Activated CD8-positive, alpha-beta memory T cell treated with anti-CD3 and anti-CD28 coated beads for 1 hour (primary cell): ENCODE measurements at places on chromosomes 11 and 22.

- DNase-seq = no peak
These were observed 80.2 kb downstream of the DSCAML1 start for GRCh38 chr11:117716521-117717440.

DNA sequence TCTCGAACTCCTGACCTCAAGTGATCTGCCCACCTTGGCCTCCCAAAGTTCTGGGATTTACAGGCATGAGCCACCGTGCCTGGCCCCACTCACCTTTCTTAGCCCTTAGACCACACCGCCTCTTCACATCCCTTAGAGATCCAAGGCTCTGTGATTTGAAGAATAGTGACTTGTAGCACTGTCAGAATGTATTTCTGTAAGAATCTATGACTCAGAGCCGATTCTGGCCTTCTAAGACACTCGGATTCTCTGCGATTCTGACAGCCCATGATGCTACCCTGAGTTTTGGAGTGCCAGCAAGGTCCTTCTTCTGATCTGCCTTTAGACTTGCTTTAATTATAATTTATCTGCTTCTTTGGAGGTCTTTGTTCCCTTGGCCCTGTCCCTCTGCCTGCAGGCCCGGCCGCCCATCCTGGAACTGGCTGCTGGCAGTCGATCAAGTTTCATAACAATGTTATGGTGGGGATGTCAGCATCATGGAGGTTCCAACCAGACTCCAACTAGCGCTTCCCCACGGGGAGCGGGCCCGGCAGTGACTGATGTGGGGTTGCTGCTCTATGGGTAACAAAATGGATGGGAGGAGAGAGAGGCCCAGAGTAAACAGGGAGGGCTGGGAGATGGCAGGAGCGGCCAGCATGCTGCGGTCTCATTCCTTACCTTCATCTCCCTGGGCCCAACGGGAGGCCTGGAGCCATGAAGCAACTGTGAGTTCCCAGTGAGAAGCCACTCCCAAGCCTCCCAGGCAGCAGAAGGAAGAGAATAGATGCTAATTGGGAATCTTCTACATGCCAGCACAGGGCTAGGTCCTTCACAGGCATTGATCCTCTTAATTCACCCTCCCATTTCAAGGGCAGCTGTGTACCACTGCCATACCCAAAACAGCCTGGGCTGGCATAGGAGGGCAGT, 55.7 kb upstream of the RASD2 start:
- no peak for DNase-seq

DNA sequence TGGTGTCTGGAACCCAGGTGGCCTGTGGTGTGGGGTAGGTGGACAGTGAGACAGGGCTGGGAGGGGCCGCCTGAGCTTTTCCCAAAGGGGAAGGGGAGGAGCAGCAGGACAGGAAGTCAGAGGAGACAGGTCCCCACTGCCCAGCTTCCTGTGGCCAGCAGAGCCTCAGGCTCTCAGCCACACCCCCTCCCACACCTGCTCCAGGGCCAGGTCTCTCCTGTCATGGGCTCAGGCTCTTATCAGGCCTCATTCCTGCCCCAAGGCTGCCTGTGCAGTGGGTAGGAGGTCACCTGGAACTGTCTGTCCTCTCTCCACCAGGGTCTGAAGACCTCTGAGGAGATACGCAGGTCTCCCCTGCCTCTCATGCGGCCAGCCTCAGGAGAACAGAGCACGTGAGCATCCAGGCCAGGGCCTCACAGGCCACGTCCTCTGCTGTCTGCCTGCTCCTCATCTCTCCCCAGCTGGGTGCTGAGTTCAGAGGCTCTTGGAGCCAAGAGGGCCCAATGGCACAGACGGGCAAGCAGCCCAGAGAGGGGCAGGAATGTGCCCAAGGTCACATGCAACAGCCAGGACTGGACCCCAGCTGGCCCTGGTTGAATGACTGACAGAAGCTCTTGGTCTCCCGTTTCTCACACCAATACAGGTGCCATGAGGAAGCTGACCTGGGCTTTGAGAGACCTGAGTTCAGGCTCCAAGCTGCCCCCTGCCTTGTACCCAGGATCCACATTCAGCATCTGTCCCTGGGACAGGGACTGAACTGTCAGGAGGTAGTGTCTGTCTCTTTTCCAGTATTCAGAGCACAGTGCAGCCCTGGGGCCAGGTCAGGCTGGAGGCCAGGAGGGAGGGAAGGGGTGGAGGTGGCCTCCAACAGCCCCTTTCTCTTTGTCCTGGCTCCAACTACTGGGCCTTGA, 16.7 kb downstream of the STARD10 start:
- no peak for DNase-seq

DNA sequence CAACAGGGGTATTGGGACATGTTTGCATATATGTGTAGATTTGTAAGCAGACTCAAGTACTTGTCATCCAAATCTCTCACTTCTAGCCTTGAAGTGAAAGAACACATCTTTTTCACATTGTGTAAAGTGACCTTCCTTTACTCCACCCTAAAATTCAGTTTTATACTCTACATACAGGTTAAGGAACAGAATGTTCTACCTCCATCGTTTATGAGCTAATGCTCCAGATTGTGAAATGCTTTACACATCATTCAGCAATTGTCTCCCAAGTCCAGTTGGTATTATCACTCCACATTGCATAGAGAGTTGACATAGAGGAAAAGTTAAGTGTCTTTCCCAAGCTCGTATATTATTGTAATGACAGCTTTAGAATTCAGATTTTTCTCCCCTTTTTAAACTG, 46.1 kb upstream of the BLID start:
- no peak for DNase-seq

DNA sequence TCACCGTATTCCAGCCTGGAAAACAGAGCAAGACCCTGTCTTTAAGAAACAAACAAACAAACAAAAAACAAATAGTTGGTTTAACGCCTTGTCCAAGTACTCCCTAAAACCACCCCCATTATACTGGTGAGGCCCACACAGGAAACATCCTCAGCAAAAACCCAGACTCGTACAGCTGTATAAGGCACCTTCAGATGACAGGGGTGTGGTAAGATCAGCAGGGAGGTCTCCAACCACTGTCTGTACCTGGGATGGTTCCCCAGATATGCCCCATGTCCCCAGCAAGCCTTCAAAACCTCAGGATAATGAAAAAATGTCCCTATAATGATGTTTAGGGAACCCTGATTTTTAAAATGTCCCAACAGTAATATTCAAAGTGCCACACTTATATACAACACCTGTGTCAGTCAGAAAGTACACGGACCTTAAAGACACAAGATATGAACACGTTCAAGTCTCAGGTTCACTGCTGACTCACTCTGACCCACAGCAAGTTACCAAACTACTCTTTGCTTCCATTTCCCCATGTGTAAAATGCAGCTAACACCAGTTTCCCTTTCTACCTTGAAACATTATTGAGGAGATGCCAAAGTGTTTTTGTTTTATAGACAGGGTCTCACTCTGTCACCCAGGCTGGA, 9.3 kb downstream of the SF3A1 start:
- no peak for DNase-seq

DNA sequence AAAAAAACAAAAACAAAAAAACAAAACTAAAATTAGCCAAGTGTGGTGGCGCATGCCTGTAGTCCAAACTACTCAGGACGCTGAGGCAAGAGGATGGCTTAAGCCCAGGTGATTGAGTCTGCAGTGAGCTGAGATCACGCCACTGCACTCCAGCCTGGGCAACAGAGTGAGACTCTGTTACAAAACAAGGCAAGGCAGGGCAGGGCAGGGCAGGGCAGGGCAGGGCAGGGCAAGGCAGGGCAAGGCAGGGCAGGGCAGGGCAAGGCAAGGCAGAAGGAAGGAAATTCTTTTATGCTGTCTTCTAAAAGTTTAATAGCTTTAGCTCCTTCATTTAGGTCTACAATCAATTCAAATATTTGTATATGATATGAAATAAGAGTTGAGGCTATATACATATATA, 50.1 kb upstream of the RASSF10 start:
- DNase-seq = no peak

GRCh38 chr22:42500161-42500835, 19.3 kb downstream of the RRP7A start:
- peak; percentile 66 for DNase-seq

DNA sequence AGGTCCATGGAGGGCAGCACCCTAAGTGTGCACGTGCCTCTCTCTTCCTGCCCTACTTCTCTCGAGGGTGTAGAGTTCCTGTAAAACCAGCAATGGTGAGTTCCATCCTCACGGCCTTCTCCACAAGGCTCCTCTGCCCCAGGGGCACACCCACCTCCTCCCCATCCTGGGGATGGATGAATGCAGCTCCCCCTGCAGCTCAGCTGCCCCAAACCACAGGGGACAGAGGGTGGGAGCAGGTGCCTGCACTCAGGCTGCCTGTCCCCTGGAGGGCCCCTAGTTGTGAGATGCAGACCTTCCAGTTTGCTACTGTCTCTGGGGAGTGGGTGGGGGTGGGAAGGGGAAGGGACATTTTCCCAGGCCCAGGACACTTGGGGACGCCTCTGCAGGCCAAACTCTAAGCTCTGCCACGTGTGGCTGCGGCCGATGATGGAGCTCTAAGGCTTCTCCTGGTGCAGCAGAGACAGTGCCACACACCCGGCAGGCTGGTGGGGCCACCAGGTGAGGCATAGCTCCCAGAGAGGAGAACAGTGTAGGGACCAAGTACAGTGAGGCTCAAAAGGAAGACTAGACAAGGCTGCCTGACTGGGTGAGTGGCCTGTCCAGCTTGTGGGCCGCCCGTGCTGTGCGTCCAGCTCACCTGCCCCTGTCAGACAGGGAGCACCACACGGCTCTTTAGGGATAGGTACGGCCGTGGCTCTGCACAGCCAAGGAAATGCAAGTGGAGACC, 540.9 kb downstream of the TBC1D22A start:
- DNase-seq = no peak

DNA sequence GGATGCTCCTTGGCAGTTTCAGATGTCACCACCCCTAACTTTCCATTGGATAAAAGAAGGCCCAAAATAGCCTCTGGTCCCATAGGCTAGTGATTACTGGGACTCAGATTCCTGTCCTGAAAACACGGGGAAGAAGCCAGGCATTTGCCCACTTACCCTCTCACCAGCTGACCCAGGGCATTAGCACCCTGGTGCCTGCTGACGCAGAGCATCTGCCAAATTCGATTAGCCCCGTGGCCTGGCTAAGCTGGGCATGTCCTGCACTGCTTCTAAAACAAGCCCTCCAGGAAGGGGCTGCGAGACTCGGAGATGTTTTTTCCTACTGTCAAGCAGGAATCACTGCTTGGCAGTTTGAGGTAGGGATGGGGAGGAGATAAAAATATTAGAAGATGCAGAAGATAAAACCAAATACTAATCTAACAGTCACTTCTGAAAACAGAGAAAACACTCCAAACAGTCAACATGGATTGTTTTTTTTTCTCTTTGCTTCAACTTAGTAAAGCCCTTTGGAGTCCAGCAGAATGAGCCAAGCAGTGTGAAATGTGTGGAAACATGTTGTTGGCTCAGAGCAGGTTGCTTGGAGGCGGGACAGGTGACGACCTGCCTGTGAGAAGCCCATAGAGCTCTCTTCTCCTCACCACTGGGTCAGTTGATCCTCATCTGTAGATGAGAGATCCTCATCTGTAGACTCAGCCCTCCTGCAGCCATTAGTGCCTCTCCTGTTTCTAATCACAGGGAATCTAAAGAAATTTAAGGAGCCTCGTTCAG, 54.0 kb downstream of the BDNF start:
- DNase-seq = no peak

- DNase-seq = no peak
These were observed 23.3 kb upstream of the OR9Q2 start for GRCh38 chr11:58165504-58166106.

DNA sequence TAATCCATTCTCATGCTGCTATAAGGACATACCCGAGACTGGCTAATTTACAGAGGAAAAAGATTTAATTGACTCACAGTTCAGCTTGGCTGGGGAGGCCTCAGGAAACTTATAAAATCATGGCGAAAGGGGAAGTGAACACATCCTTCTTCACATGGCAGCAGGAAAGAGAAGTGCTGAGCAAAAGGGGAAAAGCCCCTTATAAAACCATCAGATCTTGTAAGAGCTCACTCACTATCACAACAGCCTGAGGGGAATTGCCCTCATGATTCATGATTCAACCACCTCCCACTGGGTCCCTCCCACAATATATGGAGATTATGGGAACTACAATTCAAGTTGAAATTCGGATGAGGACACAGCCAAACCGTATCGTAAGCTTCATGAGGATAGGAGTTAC, 3.8 kb upstream of the CYB5R2 start:
- DNase-seq = no peak

DNA sequence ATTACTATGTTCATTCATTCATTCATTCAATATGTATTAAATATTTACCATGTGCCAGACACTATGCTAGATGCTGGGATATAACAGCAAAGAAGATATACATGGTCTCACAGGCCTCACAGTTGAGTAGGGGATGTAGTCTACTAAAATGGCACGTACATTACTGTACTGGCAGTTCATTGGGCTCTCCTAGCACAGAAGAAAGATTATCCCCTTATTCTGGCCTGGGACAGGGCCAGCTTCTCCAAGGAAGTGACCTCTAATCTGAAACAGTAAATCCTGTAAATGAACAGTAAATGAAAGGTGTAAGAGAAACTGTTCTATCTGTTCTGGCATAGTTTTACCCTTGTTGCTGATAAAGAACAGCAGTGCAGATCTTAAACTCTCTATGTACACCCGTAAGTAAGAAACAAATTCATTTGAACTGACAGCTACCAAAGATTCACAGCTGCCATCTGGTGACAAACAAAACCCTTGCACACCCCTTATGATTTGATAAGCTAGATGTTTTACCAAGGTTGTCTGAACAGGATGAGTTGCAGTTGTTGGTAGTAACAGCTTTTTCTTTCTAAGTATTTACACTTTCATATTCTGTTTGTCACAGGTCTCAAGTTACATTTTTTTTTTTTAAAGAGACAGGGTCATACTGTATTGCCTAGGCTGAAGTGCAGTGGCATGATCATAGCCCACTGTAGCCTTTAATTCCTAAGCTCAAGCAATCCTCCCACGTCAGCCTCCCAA, 263.1 kb downstream of the TMEM135 start:
- DNase-seq = no peak

DNA sequence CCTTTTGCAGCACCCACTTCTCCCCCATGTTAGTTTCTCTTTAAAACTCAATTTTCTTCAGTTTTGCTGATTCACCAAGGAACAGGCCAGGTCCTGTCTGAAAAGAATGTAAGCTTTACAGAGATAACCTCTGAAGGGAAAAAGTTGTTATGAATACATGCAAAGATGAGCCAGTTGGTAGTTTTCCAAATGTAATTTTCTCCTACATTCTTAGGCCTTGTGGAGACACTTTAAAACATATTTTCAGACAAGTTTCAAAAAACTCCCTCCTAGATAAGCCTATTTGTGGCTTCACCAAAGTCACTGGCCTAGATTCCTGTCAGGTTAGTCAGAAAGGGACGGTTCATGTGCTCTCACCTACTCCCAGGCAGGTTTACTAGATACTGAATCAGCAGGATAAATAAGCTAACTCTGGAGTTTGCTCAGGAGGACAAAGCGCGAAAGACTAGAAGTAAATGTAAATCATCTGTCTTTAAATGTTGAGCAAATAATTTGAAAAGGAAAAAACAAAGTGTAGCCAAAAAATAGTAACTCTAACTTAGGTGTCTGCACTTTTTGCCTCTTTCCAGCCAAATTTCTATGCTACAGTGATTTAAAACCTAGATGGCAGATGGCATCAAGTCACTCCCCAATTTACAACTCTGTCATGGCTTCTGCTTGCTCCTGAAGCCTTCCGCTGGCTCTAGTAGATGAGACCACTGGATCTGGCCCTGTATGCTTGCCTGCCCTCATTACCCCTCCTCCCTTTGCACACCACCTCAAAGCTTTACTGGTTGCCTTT, 4.9 kb upstream of the ATP6V1E1 start:
- DNase-seq = no peak

GRCh38 chr11:128467041-128467440, 120.3 kb downstream of the ETS1 start:
- no peak for DNase-seq
